Camera-type eye (tissue), 1 donor: ENCODE measurements at places on chromosomes 12 and 14. TPM values are rescaled to one million over a fixed set of nuclear protein-coding genes. Genes with fewer than 3 reads are reported as not detected.

SLCO1C1 gene
- total RNA-seq = 8.8 TPM

GPR135 gene
- 7.9 TPM for total RNA-seq

GAPDH gene
- total RNA-seq = 2,517 TPM

LIN7A gene
- total RNA-seq = 35.1 TPM

LRRC10 gene
- total RNA-seq = not detected
